NCI-H460 (cell line): ENCODE measurements at places on chromosomes 4 and X. TPM values are rescaled to one million over a fixed set of nuclear protein-coding genes. Genes with fewer than 3 reads are reported as not detected.

GRCh38 chr4:161208564-161208963 is 955.2 kb downstream of the FSTL5 start:
- no peak for DNase-seq

GRCh38 chr4:74439952-74440351 is 5.0 kb upstream of the AREG start:
- no peak for DNase-seq

DNA sequence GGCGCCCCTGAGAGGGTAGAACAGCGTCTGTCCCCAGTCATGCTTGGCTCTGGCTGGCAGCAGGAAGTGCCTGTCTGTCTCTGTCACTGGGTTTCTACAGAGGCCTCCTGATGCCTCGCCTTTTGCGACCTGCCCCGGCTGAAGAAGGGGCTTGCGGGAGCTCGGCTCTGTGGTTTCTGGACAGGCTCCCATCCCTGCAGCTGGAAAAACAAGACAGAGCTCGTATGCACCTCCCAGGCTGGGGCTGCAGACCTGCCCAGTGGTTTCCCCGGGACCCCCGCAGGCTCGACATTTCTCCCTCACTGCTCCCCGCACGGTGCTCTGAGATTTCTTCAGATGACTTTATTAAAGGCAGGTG is 57.0 kb upstream of the SORCS2 start:
- DNase-seq: no peak

DNA sequence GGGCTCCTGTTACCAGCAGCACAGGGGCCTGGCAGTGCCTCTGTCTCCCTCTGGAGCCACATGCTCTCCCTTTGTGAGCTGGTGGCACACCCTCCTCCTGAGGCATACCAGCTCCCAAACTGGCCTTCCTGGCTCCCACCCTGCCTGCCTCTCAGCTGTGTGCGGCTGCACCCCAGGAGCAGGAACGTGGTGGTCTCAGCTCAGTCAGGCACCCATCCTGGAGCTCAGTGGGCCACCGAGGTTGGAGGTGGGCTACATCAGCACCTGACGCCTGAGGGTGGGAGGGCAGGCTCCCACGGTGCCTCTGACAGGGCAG is 85.9 kb upstream of the NKX1-1 start:
- DNase-seq: no peak

DNA sequence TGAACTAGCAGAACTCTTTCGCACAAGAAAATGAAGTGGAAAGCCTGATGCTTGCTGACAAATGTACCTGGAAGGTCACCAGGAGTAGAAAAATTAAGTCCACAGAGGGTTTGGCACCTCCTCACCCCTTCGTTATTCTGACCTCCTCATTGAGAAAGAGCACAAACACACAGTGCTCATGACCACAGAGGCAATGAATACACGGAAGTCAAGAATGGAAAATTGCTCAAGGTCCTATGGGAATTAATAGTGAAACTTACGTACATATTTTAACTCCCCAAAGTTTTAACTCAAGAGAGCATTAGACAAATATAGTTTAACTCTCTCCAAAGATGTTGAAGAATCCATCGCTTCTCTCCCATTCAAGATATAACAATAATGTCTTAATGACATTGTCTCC is 83.6 kb upstream of the CAMK2D start:
- DNase-seq: no peak

DNA sequence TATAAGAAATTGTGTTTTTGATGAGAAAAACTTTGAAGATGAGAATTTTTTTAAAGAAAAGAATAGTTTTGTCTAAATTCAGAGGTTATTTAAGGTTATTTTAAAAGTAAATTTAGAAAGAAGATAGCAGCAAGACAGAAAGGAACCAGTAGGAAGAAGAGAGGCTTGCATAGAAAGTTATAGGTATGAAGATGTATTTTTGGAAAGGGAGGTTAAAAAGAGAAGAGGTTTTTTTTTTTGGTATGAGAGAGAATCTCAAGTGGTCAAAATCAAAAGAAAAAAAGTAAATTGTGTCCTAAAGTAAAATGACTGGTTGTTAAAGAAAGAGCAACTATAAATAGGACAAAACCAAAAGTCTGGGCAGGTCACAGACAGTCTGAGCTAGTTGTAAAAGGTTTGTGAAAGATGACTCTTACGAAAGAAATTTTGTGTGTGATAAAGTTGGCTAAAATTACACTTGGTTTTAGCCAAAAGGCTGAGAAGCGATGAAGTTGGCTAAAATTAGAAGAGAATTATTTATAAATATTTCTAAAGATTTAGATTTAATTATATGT is 16.4 kb upstream of the EIF4E start:
- DNase-seq: no peak

DNA sequence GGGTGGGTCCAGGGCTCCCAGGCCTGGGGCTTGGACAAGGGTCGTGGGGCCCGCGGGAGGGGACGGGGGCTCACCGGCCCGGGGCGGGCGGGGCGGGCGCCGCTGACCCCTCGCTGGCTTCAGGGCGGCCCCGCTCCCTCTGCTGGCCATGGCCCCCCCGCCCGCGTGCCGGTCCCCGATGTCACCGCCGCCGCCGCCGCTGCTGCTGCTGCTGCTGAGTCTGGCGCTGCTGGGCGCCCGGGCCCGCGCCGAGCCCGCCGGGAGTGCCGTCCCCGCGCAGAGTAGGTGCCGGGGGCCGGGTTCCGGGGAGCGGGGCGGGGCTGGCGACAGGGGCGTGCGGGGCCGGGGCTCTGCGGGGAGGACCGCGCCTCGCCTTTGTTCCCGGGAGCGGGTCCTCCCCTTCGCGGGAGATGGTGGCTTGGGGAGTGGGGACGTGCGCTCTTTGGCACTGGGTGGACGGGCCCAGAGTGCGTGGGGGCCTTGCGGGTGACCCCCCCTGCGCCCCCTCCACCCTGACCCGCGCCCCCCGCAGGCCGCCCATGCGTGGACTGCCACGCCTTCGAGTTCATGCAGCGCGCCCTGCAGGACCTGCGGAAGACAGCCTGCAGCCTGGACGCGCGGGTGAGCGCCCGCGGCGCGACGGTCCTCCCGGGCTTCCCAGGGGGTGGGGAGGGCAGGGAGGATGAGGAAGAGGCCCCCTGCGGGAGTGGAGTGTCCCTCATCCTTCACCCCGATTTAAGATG is 16.8 kb upstream of the NAT8L start:
- no peak for DNase-seq

GRCh38 chr4:174314770-174315169 is 31.1 kb downstream of the CEP44 start:
- DNase-seq: no peak

DNA sequence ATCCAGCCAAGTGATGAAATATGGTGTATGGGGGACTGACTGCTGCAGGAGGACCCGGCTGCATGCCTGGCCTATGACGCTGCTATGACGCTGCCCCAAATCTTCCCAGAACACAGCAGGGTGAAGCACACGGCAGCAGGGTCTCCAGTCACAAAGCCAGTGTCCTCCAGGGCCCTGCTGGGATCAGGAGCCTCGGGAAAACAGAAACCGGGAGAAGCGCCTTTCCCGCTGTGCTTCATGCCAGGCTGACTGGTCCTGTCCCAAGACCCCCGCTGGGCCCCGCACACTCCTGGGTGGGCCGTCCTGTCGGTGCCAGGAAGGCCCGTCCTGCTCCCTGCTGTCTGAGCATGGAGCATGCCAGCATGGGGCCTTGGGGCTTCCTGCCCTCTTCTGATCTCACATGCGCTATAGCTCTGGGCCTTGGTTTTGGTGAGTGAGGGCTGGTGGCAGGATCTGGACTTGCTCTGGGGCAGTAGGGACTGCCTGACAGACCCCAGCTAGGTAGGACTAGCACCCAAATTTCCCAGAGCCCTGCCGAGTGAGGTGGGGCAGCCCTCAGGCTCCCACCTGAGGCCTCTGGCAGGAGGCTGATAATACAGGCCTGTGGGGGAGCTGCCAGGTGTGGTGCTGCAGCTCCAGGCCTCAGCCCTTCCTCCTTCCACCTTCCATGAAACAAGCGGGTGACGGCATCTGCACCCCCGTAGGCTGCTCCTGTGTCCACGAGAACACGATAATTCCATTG is 64.0 kb downstream of the ACOX3 start:
- DNase-seq: no peak

DNA sequence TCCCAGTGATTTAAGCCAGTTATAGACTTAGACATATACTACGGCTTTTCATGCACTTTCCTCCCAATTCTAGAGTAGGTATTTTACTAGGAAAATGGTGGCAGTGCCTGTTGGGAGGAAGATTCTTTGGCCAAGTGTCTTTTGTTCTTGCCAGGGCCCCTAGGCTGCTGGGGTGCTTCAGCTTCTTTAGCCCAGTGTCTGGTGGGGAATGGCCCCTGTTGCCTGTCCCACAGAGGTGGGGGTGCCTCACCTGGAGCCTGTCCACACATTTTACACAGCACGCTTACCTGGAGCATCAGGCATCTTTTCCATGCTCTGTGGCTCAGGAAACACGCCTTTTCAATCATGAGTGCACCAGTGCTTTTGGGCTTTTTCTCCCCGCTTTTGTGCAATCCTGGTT is 33.2 kb upstream of the MSANTD1 start:
- no peak for DNase-seq

GRCh38 chrX:151920530-151920929 is 7.8 kb downstream of the MAGEA4 start:
- no peak for DNase-seq

DNA sequence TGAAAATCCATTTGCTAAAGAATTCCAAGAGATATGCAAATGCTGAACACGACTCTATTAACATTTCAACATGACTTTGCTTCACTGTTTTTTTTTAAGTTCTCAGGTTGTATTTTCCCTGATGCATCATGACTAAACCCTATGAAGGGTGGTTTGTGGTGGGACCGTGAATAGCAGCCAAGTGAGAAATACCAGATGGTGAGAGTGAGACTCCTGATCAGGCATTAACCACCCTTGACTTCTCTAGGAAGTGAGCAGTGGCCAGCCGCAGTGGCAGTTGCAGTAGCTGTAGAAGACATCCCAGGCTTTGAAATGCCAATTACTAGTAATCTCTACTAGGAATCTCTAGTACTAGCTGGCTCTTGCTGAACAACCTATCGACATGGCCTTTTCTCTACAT is 383.4 kb downstream of the FAM133A start:
- DNase-seq: peak; percentile 79

GRCh38 chr4:127606823-127607222 is 25.9 kb upstream of the INTU start:
- no peak for DNase-seq

DNA sequence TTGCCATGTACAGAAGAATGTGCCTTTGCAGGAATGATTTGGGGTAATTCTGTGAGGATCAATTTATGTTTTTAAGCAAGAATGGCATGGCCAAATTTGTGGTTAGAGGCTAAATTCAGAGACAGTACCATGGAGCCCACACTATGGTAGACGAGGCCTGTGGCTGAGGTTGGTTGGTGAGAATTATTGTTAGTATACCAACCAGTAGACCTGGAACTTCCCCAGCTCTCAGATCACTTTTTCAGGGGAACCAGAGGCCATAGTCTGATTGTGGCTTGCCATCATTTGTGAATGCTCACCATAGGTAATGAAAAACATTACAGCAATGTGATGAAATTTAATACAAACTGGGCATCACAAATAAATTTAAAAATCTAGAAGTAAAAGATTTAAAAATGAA is 56.3 kb downstream of the SHISA3 start:
- no peak for DNase-seq

- no peak for DNase-seq
Measured at GRCh38 chr4:89894649-89895550, at the start of gene MMRN1. Gene MMRN1 (plus strand): TSS chr4:89894854. CDS start chr4:89894972, 118 bp downstream.

DNA sequence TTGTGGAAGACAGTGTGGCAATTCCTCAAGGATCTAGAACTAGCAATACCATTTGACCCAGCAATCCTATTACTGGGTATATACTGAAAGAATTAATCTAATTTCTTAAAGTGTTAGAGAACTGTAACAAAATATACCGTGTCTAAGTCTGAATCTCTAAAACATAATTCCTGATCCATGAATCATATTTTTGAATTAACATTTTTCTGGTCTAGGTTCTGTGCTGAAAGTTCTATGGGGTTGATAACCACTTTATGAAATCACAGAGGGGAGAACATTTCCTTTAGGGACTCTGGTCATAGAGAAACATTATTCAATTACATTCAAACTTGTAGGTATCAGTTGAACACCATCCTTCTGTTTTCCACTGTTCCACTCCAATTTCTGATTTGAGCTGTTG is 91.9 kb upstream of the ETNPPL start:
- DNase-seq: no peak

DNA sequence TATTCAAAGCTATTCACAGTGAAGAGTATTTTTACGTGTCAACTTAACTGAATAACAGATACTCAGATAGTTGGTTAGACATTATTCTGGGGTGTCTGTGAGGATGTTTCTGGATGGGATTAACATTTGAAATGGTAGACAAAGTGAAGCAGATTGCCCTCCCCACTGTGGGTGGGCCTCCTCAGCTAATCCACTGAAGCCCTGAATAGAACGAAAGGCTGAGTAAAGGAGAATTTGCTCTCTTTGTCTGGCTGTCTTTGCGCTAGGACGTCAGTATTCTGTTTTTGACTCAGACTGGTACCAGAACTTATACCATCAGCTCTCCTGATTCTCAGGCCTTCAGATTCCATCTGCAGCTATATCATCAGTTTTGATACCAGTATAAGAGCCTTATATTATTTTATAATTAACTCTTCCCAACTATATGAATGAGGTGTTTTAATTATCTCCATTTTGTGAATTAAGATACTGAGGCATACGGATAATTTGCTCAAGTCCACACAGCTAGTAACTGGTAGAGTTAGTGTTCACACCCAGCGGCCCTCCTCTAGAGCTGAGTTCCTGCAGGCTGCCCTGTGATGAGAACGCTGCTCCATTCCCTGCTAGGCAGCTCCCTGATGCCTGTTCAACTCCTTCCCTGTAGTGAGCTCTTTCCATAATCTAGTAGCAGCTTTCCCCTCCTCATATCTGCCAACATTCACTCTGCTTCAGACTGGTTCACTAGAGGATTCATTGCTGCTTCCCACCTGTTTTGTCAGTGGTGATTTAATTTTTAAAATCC is 87.5 kb downstream of the RBM46 start:
- DNase-seq: no peak

DNA sequence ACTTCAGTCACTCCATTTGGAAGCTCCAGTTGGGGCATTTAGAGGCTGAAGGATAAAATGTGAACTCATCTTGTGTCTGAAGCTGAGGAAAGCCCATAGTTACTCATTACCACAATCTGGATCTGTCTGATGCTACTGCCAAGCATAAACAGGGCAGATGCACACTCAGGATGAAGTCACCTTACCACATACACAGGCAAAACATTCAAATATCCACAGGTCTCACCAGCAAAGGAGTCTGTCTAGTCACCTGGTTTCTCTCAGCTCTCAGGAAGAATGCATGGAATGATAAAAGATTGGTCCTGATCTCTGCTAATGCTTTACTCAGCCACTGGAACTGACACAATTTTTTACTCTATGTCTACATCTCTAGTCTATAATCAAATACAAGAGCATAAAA is 13.0 kb upstream of the ODAPH start:
- no peak for DNase-seq

- DNase-seq: no peak
Measured at GRCh38 chrX:15188039-15188438, 81.8 kb downstream of the ASB9 start.

TMPRSS11F gene
- not detected in 2 replicates for total RNA-seq

MAGED4 gene
- total RNA-seq: 2.3 and 2.7 TPM in 2 replicates

ARMCX2 gene
- 0.84 and 1.3 TPM in 2 replicates for total RNA-seq

NUDT11 gene
- 29.4 and 30.6 TPM in 2 replicates for total RNA-seq

DCAF4L1 gene
- total RNA-seq: 0.40 and 0.50 TPM in 2 replicates

TEX11 gene
- 0.12 and 0.42 TPM in 2 replicates for total RNA-seq

GAGE1 gene
- not detected in 2 replicates for total RNA-seq

USP17L29 gene
- not detected in 2 replicates for total RNA-seq
